Muscle of arm (tissue), 14 donors: ENCODE measurements at places on chromosomes 16 and 17. TPM values are rescaled to one million over a fixed set of nuclear protein-coding genes. Genes with fewer than 3 reads are reported as not detected.

Gene SLC13A5
- polyA plus RNA-seq, result 0.22 TPM

Gene AGRP
- polyA plus RNA-seq, result not detected

Gene TEX19
- 0.10 TPM for polyA plus RNA-seq

Gene NOXO1
- not detected for polyA plus RNA-seq

Gene TMC6
- polyA plus RNA-seq, result not detected

Gene NTN1
- 33.5 TPM for polyA plus RNA-seq

Gene P3H4
- not detected for polyA plus RNA-seq

Gene TBC1D3I
- polyA plus RNA-seq, result 3.2 TPM

Gene PSMC5
- polyA plus RNA-seq, result 95.6 TPM

Gene CDH3
- polyA plus RNA-seq, result 6.5 TPM

Gene CDT1
- 8.1 TPM for polyA plus RNA-seq

GRCh38 chr16:55250701-55251100, 73.3 kb upstream of the IRX6 start:
- DNase-seq, result peak; percentile 15

DNA sequence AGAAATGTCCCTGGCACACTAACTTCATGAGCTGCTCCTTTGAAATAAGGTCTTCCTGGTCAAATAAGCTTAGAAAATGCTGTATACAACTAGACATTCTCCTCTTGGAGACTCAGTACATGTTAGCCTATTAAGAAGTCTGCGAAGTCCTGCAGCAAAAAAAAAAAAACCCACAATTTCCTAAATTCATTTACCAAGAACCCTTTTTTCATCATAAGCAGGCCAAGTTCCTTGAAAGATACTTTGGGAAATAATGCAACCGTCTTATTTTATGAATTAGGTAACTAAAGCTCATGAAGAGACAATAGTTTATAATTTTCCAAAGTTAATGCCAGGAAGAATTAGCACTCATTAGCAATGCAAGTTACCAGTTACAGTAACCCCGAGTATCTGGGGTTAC, 49.0 kb upstream of the HAS3 start:
- no peak for DNase-seq

GRCh38 chr17:333626-334396, 18.8 kb downstream of the RPH3AL start:
- DNase-seq, result no peak

- DNase-seq, result no peak
Measured at GRCh38 chr17:29749045-29749825, 126.5 kb upstream of the CORO6 start.

GRCh38 chr17:30382345-30382744, 3.6 kb downstream of the CPD start:
- no peak for DNase-seq

GRCh38 chr16:16071631-16072244, 122.3 kb downstream of the ABCC1 start:
- no peak for DNase-seq

GRCh38 chr16:25692351-25692741, 587 bp downstream of the HS3ST4 start:
- no peak for DNase-seq

GRCh38 chr16:3474136-3474779, 21.0 kb downstream of the C16orf90 start:
- no peak for DNase-seq

DNA sequence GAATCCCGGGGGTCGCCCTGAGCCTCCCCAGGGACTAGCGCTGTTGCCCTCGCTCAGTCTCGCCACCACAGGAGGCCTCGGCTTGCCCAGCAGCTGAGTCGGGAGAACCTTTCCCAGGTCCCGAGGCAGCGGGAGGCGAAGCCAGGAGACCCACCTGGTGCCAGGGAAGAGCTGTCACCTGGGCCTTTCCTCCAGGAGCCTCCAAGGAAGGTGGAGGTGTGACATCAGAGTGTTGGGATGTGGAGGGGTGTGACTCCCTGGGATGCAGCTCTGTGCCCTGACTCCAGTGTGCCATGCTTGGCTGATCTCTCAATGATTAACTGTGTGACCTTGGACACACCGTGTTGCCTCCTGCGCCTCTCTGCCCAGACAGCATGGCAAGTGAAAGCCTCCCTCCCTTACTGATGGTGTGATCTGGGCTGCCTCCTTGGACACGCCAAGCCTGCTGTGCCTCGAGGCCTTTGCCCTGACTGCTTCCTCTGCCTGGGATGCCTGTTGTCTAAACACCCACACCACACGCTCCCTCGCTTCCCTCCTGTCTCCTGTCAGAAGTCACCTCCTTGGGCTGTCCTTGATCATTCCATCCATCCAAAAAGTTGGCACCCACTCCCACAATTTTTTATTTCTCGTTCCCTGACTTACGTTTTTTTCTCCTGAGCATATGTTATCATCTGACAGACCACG, 88.0 kb downstream of the CMIP start:
- DNase-seq, result no peak

DNA sequence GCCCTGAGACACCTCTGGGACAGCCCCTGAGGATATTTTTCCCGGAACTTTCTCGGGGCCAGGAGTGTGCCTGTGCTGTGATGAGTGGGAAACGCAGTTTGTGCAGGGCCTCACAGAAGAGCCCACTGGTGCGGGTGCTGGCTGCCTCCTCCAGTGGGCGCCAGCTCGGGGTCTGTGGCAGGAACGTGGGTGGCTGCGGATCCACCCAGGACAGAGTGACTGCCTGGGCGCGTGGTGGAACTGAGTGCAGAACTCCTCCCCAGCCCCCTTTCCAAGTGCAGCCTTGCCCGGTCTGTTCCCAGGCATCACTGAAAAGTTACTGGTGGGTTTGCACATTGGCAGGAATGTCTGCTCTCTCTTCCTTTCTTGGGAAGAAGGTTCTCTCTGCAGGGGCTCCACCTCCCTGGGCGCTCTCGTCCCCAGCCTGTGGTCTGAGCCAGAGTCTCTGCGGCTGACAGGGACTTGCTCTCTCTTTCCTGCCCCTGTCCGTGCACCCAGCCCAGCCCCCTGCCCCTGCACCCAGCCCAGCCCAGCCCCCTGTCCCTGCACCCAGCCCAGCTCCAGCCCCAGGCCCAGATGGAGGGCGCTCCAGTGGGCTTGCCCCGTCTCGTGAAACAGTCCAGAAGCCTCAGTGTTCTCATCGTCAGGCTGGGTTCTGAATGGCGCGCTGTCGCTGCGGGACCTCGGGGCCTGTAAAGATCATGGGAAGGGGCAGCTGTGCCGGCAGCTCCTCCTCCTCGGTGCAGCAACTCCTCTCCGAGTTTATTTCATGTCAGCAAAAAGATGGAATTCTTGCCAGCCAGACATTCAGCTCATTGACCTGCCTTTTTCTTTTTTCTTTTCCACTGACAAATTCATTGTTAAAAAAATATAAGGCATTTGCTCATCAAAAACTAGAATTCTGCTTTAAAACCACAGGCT, 117.5 kb downstream of the BANP start:
- no peak for DNase-seq
